NB4 (cell line): ENCODE measurements at places on chromosomes 1 and 21.

DNA sequence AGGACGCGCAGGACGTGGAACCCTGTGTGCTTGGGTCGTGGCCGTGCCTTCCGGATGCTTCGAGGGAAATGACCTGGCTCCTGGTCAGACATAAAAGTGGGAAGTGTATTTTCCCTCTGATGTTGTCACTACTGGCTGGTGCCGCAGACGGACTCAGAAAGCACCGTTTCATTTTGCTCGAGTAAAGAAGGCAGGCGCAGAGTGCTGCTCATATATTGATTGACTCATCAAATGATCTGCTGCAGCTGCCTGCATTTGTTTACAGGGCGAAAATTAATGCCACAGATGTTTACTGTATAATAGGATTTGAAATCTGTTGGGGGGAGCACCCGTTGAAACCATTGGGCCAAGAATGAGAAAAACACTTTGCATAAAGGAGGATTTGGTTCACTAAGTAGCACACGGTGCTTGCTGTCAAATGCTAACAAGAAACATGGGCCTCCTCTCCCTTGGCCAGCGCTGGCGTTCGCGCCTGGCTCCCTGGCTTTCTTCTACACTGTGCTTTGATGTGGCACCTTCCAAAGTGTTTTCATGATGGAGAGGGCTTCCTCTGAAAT, 365.5 kb downstream of the CAMTA1 start:
- no peak for DNase-seq

DNA sequence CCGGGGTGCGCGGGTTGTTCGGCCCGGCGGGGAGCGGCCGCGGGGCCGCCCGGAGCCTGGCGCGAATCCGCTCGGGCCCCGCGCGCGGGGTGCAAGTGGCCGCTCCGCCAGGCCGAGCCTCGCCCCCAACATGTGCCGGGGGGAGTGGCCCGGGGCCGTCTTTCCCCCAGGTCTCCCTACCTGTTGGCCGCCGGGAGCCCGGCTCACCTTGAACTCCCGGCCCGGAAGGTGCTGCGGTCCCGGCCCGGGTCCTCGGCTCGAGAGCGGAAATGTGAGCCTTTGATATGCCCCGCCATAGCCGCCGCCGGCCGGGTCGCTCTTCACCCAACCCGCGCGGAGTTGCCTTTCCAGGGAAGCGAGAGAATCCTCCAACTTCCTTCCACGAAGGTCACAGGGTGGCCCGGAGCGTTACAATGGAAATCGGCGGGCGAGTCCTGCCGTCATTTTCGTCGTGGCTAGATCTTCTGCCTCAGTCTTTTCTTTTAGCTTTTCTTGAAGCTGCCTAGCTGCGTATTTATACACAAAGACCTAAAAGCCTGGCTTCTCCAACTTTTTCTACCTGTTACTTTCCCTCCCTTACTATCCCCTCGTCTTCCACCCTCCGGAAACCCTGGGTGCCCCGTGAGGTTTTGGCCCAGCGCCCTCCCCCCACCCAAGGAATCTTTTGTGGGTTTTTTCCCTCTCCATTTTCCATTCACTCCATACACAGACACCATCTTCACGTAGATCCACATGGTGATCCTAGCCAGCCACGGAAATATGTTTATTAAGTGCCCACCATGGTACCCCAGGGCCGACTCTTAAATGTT, 867 bp downstream of the PTGFRN start:
- DNase-seq: peak; percentile 46

DNA sequence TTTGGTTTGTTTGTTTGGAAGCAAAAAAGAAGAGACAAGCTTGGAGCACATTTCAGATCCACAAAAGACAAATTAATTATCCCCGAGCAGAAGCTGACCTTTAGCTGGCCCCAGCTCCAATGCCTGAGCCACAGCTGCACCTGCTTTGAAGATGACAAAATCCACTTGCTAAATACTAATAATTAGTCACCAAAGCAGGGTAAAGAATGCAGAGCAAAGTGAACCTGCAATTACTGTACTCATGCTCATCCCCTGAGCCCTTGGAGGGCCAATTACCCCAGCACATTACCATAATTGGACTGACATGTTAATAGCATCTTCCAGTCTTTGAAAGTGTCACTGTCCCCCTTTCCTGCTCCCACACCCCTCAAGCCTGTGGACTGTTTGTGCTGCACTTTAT, 38.2 kb upstream of the KCND3 start:
- no peak for DNase-seq

DNA sequence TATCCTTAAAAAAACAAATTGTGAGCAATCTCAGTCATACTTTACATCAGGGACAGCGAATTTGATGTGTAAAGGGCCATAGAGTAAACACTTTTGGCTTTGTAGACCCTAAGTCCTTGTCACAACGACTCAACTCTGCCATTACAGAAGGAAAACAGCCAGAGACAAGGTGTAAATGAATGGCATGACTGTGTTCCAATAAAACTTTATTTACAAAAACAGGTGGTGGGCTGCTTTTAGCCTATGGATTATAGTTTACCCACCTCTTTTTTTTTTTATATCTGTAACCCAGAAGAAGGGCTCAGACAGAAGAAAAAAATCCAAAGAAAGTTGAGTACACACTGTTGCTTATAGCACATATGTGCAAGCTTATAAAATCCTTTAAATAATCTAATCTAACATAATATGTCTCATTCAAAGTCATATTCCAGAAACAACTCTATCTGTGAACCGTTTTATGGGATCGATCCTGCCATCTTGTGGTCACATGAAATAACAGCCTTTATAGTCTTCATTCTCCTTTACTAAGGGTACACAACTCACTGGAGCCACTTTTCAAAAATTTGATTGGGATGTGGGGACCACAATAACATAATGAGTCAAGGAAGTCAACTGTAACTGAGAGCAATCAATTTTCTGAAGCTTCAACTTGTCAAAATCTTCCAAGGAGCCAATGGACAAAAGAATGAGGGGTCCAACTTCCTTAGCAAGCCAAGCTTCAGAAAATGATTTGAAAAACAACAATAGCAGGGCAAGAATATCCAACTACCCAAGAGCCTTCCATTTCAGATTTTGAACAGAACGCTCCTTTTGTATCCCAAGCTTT, 142.2 kb upstream of the KRTAP19-8 start:
- DNase-seq: peak; percentile 60
